ENCODE measurements at places on chromosomes 1 and 21.
A peak's percentile ranks its signal among the peaks of the same experiment; 100 is the strongest.

DNA sequence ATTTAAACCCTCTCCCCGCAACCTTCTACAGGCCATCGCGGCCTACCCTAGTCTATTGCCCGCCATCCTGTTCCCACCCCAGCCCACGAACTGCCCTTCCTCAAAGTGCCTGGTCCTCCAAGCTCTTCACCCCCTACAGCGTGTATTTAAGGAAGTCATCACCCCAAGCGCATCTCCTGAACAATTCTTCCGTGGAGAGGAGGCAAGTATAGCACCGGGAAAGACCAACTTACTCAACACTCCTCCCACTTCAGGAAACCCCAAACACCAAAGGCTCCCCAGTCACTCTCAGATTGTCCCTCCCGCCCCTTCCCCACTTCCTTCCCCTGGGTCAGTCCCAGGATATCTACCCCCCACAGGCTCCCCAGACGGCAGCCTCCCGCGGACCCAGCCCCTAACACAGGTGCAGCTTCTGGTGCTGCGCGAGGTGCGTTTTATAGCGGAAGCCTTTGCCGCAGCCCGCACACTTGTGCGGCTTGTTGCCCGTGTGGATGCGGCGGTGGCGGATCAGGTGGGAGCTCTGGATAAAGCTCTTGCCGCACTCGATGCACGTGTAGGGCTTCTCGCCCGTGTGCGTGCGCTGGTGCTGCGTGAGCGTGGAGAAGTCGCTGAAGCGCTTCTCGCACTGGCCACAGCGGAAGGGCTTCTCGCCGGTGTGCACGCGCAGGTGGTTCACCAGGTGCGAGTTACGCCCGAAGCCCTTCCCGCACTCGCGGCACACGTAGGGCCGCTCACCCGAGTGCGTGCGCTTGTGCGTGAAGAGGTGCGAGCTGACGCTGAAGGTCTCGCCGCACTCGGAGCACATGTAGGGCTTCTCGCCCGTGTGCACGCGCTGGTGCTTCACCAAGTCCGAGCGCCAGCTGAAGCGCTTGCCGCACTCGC, 25.5 kb downstream of the ZNF697 start:
- DNase-seq, result no peak

DNA sequence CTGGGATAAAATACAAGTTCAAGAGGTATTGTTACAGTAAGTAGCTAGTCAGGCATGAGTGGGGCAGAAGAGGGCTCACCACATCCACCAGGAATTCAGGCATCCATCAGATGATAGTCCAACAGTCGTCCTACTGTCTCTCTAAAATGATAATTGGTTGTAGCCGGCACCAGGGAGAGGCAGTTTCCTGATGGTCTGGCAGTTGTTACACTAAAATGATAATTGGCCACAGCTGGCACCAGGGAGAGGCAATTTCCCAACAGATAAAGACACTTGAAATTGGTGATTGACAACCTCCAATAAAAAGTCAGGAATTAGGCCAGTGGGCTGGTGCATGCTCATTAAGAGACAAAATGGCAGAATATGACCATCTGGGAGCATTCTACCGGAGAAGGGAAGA, 545.8 kb downstream of the AMY1C start:
- DNase-seq, result no peak

DNA sequence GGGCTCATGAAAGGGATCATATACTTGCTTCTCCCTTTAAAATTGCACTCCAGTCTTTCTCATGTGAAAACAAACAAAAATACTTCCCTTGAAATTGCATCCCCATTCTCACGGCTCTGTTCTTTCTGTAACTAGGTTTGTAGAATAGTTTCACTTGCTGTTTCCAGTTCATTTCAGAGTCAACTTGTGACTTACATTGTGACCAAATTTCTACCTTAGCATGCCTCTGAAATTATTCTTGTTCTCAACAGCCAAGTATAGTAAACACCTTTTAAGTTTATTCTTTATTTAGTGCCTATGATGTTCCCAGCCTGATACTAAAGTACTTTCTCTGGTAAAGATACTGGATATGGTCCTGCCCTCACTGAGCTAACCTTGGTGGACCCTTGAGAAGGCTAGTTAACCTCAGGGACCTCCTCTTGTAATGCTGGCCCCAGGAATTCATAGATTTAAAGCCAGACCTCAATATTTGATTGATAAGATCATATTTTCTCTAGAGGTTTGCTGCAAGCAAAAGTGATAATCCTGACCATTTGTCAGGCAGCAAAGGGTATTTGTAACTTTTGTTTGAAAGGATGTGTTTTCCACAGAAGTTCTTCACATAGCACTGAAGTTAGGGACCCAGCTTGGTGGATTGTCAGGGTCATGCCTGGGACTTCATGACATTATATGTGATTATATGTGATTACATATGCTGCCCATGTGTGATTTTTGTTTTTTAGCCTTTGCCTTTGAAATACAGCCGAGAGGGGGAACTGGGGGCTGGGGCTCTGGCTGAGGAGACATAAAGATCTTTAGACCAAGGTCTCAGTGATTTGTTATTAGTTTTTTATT, 29.6 kb downstream of the VANGL2 start:
- DNase-seq, result no peak

- no peak for DNase-seq
Observed at GRCh38 chr1:109726007-109726406, 14.0 kb downstream of the GSTM5 start.

- no peak for DNase-seq
Observed at GRCh38 chr21:38660333-38661196, 145.2 kb upstream of the ETS2 start.

DNA sequence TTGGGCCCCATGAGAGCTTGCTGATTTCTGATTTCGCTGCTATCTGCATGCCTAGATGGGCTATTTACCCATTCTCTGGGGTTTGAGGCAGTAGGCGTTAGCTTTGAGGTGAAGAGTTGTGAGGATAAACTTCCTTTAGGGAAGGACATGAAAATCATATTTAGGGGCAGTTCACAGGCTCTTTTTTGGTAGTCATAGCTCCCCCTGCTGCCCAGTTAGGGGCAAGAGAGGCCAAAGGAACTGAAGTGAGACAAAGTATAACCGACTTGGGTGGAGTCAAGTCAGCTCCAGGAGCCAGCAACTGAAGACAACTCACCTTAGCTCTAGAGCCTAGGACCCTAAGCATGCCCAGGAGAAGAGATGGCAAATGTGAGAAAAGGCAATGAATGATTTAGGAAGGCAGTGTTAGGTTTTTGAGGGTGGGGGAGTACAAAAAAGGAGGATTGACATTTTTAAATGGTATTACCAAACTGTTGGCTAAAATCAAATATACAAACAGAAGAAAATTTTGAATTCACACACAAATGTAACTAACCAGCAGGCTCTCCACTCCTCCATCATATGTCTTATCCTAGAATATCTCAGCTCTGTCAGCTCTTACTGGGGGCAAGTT, 625.2 kb downstream of the LMO4 start:
- peak; percentile 16 for DNase-seq

GRCh38 chr1:57036641-57037579, 71.1 kb upstream of the C8B start:
- DNase-seq, result no peak

GRCh38 chr1:6473156-6473555, 7.2 kb upstream of the TNFRSF25 start:
- no peak for DNase-seq

- no peak for DNase-seq
Observed at GRCh38 chr1:176434234-176434633, 28.7 kb upstream of the PAPPA2 start.

- no peak for DNase-seq
Observed at GRCh38 chr1:219467524-219467923, 145.4 kb downstream of the ZC3H11B start.

DNA sequence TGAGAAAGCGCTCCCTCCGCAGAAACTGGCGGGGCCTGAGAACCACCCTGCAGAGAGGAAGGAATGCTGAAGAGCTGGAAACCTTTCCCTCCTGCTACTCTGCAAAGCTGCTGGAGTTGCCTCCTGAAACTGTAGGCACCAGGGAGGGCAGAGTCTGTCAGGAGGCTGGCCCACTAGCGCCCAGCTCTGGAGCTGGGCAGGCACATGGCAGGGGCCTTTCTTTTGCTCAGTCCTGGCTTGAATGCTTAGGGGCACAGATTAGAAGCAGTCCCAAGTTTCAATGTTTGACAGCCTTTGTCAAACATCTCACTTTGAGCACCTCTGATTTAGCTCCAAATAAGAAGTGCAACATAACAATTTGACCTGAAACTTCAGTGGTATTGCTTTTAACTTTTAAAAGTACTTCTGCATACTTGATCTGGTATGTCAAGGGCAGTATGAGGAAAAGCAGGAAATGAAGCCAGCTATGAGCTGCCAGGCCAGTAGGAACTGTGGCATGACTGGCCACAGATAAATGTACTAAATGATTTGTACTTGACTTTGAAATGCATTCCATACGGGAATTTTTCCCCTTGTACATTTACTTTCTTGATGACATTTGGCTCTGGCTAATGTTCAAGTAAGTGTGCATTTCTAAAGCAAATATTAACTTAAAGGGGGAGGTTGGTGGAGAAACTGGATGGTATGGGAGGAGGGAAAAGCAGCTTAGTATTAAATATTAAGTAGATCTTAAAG, 7.2 kb downstream of the C1orf116 start:
- DNase-seq, result no peak

DNA sequence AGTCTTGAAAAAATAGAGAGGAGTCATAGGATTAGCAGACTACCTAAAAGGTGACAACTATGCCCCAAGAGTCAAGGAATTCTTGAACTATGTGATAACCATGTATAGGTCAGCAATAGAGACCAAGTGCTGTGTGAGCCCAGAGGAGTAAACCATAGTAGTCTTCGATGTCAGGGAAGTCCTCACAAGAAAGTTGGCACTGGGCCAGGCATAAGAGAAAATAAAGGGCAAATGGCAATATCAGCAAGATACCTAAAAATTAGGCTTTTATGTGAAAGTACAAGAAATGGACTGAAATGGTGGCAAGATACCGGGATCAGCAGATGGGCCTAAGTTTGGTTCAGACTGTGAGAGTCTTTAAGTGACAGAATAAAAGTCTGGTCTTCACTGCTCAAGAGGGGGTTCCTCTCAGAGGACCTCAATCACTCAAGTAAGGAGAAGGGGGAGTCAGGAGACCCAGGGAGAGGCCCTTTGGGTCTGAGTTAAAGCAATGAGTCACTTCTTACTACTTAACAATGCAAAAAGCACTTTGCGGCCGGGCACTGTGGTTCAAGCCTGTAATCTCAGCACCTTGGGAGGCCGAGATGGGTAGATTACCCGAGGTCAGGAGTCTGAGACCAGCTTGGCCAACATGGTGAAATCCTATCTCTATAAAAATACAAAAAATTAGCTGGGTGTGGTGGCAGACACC, 95.0 kb downstream of the TEX35 start:
- DNase-seq, result no peak

- DNase-seq, result no peak
Observed at GRCh38 chr1:205639567-205639966, 7.8 kb upstream of the ELK4 start.

DNA sequence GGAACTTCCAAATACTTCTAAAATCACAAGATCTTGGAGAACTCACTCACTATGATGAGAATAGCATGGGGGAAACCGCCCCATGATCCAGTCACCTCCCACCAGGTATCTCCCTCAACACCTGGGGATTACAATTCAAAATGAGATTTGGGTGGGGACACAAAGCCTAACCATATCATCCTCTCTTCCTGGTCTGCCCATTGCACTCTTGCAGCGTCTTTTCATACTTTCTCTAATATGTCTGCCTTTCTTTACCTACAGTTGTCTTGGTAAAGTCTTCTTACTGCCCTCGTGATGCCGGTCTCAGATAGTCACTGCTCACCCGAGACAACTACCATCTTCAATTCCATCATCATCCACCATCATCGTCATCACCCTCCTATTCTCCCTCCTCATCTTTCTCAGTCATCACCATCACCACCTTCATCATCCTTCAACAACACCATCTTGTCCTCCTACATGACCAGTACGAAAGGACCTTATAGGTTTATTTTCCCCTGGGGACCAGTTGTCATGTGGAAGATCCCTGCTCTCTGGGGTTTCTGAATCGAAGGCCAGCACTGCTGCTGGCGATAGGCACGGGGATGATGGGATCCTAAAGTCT, 58.5 kb upstream of the CASZ1 start:
- no peak for DNase-seq

GRCh38 chr1:233627376-233627775, 13.5 kb downstream of the KCNK1 start:
- no peak for DNase-seq

DNA sequence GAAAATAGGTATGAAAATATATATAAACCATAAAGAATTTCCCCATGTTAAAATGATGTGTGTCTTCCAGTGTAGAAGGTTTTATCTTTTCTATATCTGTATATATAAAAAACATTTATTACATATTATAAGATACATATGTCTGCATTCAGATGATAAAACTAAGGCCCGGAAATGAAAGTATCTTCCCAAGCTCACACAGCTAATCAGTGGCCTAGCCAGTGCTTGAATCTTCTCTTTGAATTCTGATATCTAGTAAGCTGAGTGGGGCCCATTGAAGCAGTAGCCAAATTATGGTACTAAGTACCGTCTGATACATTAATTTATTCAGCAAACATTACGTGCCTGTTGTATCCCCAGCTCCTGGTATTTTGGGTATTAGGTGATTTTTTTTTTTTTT, 28.6 kb downstream of the UCK2 start:
- DNase-seq, result no peak

DNA sequence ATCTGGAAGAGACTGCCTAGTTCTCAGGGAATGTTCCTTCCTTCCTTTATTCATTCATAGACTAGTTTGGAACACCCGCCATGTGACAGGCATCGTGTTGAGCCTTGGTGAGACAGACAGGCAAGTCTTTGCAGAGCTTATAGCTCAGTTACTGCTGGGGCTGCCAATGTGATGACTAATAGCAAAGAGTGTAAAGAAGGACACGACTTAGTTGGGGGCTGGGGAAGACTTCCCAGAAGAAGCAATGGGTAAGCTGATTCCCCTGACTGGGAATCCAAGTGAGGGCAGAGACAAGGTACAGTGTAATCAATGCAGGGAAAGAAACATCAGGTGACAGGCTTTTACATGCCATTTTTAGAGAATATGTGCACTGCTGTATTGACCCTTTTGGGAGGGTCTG, 51.2 kb downstream of the TENT5C start:
- DNase-seq, result peak; percentile 29

- no peak for DNase-seq
Observed at GRCh38 chr1:210922666-210923065, 211.3 kb downstream of the KCNH1 start.

DNA sequence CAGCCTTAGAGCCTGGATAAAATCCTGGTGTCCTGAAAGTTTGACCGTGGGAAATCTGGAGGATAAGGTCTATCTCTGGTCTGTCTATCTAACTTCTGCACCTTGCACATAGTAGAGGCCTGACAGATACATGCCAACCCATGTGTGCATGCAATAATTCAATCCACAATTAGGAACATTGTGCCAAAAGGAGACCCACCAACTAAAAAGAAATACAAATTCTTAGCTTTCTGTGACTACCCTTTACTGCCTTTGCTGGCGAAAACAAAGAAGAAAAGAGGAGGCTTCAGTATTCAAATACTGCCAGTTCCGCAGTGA, 381 bp upstream of the KLHL20 start:
- no peak for DNase-seq

DNA sequence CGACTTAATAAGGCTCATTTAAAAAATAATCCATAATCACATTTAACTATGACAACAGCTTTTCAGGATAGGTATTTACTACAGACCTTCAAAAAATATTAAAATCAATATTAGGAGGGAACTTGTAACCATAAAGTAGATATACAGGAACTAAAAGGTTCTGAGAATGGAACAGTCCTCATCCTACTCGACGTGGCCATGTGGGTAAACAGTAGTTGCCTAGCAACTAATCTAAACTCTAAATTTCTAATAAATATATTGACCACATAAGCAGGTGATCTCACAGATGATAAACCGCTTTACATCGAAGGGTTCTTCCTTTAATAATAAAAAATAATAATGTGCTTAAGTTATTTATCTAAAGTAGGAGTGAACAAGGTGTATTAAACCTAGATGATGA, 7.9 kb downstream of the AKT3 start:
- no peak for DNase-seq

- DNase-seq, result no peak
Observed at GRCh38 chr1:114715952-114716303, 643 bp downstream of the NRAS start.

Data from A549 (cell line).